MG63 (cell line): ENCODE measurements at places on chromosomes 1 and 21. TPM values are rescaled to one million over a fixed set of nuclear protein-coding genes. Genes with fewer than 3 reads are reported as not detected.

DNA sequence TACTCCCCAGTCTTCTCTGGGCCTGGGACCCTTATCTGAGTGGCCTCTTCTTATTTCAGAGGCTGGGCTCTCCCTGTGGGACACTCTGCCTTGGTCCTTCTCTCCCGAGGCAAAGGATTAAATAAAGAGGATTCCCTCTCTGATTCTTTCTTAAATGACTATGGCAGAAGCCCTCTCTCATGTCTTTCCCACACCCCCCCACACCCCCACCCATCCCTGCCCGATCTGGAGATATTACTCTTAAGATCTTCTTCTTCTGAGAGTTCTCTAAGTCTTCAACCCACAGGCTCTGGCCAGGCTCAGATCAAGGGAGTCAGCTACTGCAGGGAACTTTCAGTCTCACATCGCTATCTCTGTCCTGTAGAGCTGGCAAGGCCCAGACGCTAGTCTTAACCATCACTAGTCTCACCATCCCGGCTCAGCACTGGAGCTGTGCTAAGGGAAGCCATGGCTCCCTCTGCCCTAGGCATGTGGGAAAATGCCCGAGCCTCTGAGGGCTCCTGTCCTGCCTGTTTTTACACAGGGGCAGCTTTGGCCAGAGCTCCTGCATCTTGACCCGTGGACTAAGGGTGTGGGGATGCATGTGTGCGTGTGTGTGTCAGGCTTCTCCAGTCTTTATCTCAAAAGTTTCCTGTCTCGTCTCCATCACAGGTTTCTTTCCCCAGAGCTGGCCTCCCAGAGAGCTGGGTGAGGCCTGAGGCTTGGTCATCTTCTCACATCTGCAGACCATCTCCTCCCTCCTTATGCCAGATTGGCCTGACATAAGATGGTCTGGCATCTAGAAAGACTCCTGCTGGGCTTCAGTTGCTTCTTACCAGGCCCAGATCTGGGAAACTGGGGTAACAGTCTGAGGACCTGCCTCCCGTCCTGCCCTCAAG is 36.7 kb downstream of the LGR6 start:
- DNase-seq = no peak

DNA sequence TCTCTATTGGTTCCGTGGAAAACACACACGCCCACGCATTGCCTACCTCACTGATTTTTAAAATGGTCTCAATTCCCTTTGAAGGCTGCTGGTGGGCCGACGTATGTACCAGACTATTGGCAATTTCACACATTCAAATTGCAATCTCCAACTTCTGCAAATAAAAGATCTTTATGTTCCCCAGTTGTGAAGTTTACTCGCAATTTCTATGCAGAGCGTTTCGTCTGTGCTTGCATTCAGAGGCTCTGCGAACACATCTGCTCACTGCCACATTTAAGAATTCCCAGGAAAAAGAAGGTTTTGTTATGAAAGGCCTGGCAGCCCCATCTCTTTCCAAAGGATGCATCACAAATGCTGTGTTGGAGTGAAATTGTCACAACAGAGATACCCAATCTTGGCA is 288.0 kb upstream of the KAZN start:
- no peak for DNase-seq

DNA sequence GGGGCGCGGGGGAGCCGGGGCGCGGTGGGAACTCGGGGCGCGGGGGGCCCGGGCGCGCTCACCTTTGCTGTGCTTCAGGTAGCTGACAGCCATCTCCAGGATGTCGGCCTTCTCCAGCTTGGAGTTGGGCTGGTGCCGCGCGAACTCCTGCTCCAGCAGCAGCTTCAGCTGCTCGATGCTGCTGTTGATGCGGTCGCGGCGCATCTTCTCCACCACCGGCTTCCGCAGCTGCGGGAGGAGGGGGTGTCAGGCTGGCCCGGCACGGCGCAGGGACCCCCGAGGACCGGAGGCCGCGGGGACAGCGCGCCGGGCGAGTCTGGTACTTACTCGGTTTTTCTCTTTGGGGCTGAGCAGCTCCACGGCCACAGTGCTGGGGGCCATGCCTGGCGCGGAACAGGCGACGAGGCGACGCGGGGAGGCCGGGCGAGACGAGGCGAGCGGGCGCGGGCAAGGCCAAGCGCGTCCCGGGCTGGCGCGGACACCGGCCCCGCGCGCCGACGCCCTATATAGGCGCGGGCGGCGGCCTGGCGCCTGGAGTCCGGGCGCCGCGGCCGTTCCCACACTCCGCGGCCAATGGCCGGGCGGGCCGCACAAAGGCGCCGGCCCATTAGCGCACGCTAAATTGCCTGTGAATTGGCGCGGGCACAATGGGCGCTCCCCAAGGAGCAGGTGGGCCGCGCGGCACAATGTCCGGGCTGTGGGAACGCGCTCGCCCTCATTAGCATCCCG is at the start of gene HES5:
Gene HES5, minus strand, starts transcription at position 480 of the 729 bp plus-strand sequence. Its CDS starts 99 bp downstream, at position 381.
- no peak for DNase-seq

GRCh38 chr1:52294580-52294979 is 71.4 kb downstream of the CC2D1B start:
- DNase-seq = peak; percentile 58

DNA sequence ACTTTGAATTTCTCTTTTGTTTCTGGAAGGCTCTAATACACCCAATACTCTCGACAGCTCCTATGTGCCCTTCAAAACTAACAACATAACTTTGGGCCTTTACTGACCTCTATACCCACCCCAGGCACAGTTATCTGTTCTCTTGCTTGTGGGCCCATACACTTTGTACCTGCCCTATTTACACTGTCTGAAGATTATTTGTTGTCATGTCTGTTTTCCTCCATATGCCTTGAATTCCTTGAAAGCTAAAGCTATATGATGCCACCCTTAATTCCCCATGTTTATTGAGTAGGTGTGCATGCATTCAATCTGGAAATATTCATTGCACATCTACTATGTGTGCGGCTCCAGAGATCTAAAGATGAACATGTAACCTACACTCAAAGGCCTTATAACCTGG is 267.6 kb downstream of the PLPP3 start:
- no peak for DNase-seq

GRCh38 chr1:111920221-111921024 is 69.0 kb downstream of the KCND3 start:
- peak; percentile 72 for DNase-seq

DNA sequence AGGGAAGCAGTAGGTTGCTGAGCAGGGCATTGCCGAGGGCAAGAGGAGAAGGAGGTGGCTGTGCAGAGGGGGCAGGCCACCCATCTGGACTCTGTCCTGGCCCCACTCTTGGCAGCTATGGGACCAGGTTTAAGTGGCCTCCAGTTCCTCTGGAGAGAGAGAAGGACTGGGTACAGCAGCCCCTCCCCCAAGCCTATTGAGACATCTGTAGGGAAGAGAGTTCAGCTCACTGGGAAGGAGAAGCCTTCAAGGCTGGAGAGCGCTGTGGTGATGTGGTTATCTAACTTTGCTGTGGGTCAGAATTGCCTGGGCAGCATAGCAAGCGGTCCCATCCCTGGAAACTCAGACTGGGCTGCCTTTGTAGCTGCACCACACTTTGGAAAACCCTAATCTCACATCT is 93.9 kb downstream of the KCNJ15 start:
- no peak for DNase-seq

DNA sequence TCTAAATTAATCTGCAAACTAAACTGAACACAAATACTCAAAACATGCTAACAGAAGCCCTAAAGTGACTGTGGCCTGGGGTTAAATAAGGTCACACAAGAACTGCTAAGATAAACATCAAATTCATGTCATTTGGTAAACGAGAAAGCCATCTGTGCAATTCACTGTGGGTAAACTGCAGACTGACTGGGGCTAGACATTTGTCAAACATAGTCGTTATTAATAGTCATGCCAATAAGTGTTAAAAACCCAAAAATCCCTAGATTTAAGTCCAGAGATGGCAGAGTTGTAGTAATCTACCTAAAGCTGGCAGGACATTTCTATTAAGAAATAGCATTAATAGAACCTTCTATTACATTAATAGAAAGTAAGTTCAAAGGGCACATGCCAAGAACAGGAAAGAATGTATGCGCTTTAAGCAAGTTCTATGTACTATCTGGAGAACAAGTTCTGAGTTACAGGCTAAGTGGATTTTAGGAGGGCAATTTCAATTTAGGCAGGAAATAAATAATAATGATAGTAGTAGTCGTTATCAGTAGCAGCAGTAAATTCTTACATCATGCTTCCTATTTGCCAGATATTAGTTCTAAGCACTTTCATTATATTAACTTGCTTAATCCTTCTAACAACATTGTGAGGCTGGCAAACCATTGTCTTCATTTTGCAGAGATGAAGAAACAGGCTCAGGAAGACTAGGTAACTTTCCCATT is 8.6 kb downstream of the EDEM3 start:
- no peak for DNase-seq

DNA sequence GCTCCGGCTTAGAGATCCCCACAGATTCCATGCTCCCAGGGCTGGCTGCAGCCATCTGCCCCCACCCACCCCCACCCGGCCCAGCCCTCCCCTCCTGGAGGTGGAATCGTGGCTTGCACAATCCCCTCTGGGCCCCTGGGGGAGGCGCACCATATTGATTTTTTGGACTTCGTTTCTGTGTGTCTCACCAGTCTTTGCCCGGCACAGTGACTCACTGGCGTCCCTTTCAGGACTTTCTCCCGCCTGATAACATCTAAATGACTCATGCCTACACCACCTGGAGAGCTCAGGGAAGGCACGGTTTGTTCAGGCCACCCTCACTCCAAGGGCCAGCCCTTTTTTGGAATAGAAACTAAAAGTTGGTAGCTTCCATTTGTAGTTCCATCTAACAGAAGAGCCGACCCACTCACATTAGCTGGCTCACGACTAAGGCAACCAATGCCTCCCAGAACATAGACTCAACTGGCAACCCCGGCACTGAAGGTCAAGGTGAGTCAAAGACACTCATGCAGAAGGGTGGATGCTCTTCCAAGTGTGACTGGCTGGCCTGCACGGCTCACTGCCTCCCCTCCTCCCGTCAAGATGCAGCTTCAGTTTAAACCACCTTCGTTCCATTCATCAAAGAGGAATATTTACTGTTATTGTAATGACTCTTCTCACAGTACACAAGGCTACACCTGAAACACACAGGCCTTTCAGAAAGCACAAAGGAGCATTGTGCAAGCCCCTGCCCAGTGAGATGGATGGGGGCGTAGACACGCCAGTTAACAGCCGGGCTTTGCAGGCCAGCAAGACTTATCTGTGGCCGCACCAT is 18.1 kb upstream of the ETS2 start:
- peak; percentile 79 for DNase-seq

GRCh38 chr1:170663404-170664092 is 383 bp upstream of the PRRX1 start:
- no peak for DNase-seq

DNA sequence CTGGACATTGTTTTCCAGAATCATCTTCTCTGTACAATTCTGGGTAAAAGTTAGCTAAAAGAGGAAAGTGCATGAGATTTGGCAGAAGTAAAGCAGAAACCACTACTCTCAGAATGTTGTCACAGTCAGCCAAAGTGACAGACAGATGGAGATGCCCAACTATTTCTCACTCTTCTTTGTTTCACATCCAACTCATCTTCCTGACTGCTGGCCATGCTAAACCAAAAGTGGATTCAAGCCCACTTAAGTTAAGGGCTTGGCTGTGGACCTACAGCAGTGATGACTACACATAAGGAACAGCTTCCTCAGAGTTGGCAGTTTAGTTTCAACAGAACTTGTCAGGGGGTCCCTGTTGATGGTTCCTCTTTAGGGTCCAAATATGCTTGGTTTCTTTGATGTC is 730.2 kb downstream of the LRRIQ3 start:
- no peak for DNase-seq

- DNase-seq = no peak
Observed at GRCh38 chr1:160161965-160162705, 10.7 kb downstream of the ATP1A4 start.

GRCh38 chr1:197955486-197956394 is 38.6 kb downstream of the LHX9 start:
- no peak for DNase-seq

IFNLR1 gene
- total RNA-seq = 0.25 and 0.36 TPM in 2 replicates

CELA2B gene
- total RNA-seq = not detected in 2 replicates

KCNK1 gene
- total RNA-seq = 0.52 and 0.53 TPM in 2 replicates

IL24 gene
- total RNA-seq = not detected in 2 replicates
